ENCODE measurements at places on chromosomes 3 and 15.

DNA sequence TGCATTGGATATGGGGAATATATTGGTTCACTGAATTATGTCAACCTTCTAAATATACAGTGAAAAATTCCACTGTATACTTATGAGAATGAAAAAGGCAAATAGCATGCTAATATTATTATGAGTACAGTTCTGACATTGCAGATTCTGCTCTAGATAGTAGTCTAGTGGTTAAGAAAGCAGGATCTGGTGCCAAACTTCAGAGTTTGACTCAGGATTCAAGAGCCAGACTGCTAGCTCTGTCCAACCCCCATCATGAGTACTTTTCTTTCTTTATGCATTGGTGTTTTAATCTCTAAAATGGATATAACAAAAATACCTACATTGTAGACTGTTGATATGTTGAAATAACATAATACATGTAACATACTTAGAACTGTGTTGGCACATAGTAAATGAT lies 57.3 kb upstream of the PLSCR4 start:
- no peak for DNase-seq

DNA sequence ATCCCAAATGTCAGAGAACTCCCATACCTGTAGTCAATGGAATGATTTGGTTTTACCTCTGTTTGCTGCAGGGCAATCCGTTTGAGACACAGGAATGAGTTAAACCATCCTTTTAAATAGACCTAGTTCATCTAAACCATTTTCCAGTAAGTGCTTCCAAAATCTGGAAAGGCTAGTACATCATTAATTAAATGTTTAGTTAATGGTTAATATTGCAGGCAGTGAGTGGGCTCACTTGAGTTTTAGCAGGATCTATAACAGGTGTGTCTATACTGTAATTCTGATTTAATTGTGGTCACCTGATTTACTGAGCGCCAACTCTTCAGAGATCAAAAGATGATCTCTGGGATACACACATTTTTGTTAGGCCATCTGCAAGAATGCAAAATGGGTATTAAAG lies 353.9 kb upstream of the ROPN1 start:
- DNase-seq = no peak

DNA sequence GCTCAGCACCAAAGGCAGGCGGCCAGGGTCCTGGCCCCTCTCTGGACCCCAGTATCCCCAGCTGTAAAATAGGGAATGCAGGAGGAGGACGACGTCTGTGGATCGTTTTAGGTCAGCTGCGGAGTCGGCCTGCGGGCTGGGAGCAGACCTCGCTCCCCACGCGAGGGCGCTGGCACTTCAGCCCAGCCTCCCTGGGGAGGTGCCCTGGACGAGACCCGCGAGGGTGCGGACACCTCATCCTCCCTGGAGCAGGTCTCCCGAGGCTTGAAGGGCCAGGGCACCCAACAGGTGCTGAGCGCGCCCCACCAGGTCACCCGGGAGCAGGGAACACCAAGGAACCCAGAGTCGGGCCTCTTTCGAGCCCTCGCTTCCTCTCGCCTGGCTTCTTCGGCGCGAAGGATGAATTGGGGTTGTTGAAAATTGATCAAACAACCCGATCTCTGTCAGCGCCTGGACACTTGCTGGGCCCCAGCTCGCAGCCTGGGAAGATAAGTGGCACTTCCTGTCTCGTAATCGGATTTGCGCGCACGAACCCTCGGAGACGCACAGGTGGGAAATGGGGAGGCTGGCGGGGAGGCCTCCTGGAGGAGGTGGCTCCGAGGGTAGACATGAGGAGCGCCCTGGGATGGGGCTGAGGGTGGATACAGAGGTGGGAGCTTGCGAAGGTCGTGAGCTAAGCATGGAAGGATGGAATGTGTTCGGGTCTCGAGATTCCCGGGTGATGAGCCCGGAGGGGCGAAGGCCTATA lies 588 bp upstream of the VIPR1 start:
- peak; percentile 1 for DNase-seq

GRCh38 chr3:182413061-182413460 lies 380.2 kb upstream of the ATP11B start:
- DNase-seq = no peak

DNA sequence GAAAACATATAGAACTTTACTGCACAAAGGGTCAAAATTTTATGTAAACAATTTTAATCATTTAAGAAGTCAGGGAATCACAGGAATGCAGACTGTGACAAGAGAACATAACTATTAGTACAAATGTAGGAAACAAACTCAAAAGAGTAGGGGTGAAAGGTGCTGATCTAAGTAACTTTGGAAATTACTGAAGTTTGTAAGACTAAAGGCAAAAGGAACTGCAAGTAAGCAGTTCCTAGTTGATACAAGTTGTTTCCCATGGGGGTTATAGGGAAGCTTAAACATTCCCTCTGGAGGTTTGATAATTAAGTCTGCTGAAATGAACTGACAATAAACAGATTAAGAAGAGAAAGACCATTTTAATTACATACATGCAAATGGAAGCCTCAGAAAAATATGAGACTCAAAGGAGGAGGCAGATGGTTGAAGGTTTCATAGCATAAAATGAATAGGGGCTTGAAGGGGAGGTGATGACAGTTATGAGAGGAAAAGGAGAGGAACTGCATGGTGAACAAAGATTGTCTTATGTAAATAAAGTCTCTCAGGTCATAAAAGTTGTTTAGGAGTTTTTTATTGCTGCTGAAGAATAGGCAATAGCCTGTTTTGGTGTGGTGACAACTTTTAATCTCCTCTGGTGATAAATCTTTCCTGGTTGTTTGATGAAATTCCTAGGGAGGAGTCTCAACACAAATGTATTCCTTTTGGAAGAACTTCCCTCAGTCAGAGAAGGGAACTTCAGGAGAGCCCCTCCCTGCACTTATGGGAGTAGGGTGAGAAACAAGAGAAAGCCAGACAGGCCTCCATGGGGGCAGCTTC lies 17.1 kb downstream of the SETMAR start:
- no peak for DNase-seq

DNA sequence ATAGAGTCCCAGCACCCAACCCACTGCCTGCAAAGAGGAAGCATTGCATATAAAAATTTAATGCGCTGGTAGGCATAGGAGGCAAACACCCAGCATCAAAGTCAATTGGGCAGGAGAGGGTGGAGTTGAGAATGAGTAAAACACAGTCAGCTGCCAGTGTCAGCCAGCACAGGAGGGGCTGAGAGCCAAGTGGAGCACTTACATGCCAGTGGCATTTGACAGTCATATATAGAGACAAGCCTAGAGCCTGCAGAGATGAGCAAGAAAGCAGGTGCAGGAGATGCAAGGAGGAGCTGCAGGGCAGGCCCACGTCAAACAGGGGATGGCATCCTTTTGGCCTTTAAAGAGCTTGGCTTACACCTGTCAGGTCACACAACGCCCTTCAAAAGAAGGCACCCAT lies 27.6 kb upstream of the ZFAND6 start:
- DNase-seq = peak; percentile 45

DNA sequence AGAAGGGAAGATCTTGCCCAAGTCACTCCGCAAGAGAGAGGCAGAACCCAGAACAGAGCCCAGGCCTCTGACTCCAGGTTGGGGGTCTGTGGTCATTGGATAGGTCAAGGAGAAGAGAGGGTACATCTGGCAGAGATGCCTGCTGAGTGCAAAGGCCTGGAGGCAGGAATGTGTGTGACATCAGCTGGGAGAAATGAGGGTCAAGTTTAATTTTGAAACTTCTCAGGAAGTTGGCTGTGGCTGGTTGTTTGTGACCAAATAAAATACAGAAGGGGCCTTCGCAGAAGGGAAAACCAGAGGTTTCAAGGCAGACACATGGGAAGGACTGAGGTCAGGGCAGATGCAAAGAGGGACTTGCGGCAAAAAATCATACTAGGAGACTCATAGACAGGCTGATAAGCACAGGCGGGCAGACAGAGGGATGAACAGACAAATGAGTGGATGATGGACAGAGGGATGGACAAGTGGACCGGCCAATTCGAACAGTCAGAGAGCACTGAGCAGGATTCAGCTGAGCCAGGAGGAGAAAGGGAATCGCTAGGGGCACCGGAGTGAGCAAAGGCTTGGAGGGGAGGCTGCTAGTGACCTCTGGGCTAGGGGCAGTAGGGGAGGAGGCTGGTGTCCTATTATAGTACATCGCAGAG lies 28.8 kb upstream of the CACNA2D2 start:
- no peak for DNase-seq

- DNase-seq = peak; percentile 89
Measured at GRCh38 chr3:173395412-173396181, 1.9 kb upstream of the NLGN1 start.

DNA sequence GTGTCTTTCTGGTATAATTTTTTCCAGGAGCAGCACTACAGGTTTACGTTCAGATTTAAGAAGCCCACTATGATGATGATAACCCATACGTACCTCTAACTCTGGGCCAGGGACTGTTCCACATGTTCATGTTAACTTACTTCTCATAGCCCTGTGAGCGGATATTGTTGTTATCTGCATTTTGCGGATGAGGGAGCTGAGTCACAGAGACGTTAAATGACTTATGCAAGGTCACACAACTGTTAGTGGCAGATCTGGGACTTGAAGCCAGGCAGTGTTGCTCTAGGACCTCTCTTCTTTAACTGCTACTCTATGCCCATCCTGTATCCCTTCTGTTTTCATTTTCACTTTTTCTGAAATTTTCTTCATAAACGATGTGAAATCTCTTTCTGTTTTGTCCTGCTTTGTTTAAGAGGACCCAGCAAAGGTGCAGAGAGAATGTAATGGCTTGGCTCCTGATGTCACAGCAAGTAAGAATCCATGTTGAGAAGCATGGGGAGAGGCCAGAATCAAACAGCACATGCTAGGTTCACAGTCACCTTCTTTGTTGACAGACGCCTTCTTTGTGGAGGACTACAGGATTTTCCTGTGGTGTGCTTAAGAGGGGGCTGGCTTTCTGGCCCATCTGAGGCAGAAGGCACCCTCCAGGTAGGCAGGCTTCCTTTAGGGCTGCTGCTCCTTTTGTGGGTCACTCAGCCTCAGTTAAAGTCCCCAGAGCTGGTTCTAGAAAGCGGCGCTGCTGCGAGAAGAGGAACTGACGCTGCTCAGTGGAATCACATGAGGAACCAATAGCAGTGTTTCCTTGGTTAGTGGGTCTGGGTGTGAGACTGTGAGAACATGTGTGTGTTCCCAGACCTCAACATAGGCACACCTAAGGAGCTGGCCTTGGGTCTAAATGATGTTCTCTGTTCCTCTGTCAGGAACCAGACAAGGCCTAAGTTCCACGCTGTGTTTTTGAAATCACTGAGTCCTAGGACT lies 121.6 kb downstream of the TMEM108 start:
- DNase-seq = no peak

DNA sequence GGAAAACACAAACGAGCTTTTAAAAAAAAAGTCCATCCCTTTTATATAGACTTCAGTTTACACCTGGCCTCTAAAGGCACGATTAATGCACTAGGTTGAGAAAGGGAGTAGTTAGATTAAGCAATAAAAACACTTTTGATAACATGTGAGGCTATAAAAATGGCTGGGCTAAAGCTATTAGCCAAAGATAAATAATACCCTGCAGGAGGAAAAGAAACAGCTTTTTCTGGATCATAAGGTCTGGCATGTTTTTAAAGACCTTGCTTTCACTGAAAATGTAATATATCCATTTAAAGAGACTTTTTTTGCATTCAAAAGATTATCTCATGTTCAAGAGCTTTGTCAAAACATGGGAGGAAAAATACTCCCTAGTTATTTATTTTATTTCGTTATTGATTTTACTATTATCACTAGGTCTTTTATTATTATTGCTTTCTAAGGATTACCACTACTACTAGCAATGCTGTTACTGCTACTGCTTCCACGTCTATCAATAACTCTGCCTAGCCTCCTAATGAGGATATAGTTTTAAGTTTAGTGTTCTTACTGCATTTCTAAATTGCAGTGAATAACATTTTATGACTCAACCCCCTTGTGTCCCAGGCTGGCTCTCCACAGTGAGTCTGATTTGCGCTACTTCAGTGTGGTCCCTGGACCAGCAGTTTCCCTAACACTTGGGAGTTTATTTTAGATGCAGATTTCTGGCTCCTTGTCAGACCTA lies 93.4 kb downstream of the THRB start:
- peak; percentile 93 for DNase-seq

DNA sequence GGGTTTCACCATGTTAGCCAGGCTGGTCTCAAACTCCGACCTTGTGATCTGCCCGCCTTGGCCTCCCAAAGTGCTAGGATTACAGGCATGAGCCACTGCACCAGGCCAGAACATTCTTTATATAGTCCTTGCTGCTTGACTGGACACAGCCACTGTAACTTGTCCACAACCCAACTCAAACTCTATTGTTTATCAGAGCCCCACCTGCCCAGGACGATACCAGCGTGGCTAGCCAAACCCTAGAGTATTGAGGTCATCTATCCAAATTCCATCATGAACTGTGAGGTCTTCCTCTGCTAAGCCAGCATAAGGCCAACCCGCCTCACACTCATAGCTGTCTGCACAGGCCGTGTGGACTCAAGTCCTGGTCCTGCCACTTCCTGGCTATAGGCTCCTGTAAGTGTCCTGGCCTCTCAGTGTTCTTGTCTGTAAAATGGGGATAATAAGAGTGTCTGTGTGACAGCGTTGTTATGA lies 63.9 kb downstream of the DAPK2 start:
- DNase-seq = no peak

GRCh38 chr3:51945926-51946705 lies 4.0 kb downstream of the PARP3 start:
- DNase-seq = no peak

- no peak for DNase-seq
Measured at GRCh38 chr3:63968612-63969350, 54.5 kb downstream of the PSMD6 start.

DNA sequence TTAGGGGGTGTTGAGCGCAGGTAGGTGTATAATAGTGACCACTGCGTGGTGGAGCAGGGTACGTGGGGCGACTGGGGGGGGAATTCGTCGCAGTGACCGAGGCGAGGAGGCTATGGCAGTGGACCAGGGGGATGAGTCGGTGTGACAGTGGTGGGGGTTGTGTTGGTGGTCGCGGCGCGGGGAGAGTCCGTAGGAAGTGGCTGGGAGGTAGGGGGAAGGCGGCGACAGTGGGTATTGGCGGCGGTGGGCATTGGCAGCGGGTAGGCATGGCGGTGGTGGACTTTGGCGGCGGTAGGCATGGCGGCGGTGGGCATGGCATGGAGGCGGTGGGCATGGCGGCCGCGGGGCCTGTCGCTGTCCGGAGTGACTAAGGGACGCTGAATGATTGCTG lies 739 bp downstream of the SNRPN start:
- no peak for DNase-seq

- no peak for DNase-seq
Measured at GRCh38 chr15:78129751-78130287, 1.4 kb downstream of the CIB2 start.

GRCh38 chr3:45164056-45164455 lies 17.9 kb upstream of the CDCP1 start:
- DNase-seq = no peak

- no peak for DNase-seq
Measured at GRCh38 chr15:77094397-77095030, 23.6 kb upstream of the TSPAN3 start.

DNA sequence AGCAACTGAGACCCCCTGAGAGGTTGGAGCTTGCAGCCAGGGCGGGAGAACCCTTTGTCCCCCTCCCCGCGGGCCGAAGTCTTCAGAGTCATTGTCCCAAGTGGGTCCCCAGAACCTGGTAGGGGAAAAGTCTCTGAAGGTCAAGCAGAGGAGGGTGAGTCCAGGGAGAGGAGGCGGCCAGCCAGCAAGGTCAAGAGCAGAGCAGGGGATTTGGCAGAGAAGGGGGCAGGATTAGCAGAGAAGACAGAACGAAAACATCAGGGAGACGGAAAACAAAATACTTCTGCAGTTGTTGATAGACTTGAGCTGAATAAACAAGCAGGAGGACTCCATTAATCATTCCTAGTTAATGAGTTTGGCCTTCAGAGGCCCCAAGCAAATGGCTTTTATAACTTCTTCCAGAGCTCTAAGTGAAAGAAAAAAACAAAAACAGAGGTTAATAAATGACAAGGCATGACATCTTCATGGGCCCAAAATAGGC lies 66.7 kb downstream of the GRIP2 start:
- DNase-seq = no peak
